Right ventricle myocardium superior (tissue), 1 donor: ENCODE measurements at places on chromosomes 5 and 9.

GRCh38 chr5:106880656-106881055, 790.1 kb downstream of the EFNA5 start:
- DNase-seq = no peak

DNA sequence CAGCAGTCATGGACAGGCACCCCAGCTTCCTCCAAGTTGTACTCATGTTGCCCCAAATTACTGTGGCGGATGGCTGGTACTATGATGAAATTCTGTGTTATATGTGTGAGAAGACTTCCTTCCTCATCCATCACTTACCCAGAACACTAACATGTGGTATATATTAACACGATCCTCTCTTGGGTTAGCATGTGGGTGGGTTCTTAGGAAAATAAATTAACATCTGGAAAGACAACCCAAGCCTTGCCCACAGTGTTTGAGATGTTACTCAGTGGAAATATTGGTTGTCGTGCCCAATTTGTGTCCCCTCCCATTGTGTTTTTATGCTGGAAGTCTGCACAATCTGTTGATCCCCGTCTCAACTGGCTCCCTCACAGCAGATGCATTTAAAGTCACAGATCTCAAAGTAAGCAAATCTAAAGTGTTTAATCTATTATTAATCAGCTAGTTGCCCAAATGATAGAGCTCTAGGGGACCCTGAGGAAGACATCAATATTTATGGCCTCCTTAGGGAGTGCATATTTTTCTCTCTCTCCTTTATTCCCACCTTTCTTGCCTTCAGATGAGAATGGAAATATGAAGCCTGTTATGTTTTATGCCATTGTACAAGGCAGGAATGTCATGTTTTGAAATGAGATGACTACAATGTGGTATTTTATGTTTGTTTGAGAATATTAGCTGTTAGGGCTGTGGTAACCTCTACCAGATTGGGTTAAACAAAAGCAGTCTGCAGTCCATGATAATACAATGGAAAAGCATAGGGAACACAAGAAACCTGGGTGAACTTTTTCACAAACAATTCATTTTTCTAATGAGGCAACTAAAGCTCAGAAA, 93.9 kb downstream of the GRIA1 start:
- no peak for DNase-seq

DNA sequence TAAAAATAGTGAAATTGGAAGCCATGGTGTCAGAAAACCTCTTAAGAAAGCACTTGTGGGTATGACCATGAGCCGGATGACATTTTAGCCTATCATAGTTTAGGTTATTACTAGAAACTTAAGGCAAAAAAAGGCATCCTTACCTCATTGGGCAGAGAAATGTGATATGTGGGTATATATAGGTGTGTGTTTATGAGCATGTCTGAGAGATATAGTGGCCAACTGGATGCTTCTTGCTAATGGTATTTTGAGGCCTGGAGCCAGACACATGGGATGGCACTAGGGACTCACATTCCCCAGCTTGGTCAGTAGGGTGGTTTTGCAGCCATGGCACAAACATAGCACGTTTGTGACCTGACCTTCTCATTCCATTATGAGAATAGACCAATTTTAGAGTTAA, 295.6 kb upstream of the MEF2C start:
- no peak for DNase-seq

DNA sequence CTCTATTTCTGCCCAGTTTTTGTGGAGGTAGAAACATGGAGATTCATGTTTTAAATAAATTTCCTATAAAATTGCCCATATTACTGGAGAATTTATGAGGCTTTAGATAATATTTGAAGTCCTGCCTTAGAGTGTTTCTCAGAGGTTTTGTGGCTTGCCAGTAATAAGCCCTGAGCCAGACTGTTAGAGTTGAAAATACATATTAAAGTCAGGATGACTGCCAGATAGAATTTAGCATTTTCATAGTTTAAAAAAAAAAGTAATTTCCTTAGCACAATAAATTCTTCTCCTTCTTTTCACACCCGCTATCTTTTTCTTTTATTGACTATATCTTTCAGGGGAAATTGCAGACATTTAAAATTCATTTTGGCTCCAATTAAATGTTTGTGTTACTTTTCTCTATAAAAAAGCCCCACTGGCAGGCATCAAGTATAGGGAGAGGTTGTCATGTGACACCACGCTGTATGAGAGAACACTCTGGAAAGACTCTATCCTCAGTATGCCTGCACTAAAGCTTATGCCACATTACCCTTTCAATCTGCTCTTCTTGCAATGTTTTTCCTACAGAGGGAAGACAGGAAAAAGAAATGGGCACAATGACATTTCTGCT, 135.2 kb downstream of the MPDZ start:
- no peak for DNase-seq

DNA sequence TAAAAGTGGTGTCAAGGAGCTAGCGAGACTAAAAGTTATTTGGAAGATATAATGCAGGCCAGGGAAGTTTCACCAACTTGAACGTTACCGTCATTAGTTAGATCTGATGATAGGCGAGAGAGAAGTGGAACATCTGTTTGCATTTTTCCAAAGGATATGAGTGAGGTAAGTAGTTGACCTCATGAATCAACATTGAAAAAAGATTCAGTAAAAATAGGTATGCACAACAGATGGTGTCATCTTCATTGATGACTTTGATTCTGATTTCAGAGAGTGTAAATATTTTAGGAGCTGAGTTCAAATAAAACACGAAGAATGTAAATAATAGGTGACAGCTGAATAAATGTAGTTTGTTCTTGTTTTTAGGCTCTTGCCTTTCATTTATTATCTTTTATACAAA, 998.9 kb upstream of the CDH6 start:
- no peak for DNase-seq
